ENCODE measurements at places on chromosomes 6 and 20.

GRCh38 chr6:21189759-21190158 is 403.8 kb upstream of the SOX4 start:
- no peak for DNase-seq

- no peak for DNase-seq
These were observed 188.7 kb downstream of the CDC5L start for GRCh38 chr6:44576132-44576631.

GRCh38 chr6:79631693-79632172 is 604 bp downstream of the SH3BGRL2 start:
- no peak for DNase-seq

DNA sequence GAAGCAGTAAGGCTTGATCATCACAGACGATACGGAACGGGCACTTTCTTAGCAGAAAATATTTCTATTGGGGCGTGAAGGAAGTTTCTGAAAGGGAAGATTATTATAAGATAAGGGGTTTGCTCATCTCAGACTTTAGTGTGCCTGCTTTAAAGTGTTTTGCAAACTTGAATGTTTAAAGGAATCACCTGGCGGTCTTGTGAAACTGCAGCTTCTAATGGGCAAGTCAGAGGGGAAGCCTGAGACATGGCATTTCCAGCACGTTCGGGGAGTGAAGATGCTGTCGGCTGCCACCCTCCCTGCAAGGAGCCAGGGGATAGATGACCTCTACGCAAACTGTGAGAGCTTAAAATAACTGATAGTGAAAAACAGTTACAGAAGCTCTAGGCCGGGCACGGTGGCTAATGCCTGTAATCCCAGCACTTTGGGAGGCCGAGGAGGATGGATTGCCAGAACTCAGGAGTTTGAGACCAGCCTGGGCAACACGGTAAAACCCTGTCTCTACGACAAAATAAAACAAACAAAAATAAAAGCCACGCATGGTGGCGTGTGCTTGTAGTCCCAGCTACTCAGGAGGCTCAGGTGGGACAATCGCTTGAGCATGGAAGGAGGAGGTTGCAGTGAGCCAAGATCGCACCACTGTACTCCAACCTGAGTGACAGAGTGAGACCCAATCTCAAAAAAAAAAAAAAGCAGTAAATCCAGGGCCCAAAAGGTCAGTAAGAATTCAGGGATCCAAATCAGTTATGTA is 2.3 kb upstream of the KIF16B start:
- DNase-seq: no peak

DNA sequence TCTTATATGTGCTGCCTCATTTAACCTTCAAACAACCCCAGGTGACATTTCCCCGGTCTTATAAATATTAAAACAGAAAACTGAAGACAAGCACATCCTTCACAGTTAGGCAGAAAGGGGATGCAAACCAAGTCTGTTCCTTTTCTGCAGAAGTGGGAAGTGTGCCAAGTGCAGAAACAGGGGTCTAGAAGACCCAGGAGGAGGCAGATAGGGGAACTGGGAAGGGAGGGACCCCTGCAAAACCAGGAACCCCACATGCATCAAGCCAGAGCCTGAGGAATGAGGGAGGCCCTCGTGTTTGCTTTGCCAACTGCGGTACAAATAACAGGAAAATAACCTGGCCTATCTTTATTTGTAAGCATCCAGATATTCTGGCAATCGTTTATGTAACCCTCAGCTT is 17.0 kb upstream of the CST3 start:
- no peak for DNase-seq

GRCh38 chr6:2823104-2823850 is 18.4 kb downstream of the SERPINB1 start:
- DNase-seq: no peak

- no peak for DNase-seq
These were observed 199.0 kb upstream of the KCNG1 start for GRCh38 chr20:51221791-51222408.

GRCh38 chr6:135506270-135506997 is 8.9 kb upstream of the AHI1 start:
- DNase-seq: no peak

- DNase-seq: no peak
These were observed 55.6 kb upstream of the KIF25 start for GRCh38 chr6:167941822-167942221.

DNA sequence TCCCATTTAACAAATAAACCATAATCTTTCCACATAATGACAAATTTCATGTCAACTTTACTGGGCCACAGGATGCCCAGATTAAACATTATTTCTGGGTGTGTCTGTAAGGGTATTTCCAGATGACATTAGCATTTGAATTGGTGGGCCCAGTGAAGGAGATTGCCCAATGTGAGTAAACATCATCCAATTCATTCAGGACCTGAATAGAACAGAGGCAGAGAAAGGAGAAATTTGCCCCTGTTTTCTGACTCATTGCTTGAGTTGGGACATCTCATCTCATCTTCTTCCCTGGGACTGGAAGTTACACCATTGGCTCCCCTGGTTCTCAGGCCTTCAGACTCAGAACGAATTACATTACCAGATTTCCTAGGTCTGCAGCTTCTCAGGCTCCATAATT is 142.9 kb downstream of the TPBG start:
- DNase-seq: no peak

DNA sequence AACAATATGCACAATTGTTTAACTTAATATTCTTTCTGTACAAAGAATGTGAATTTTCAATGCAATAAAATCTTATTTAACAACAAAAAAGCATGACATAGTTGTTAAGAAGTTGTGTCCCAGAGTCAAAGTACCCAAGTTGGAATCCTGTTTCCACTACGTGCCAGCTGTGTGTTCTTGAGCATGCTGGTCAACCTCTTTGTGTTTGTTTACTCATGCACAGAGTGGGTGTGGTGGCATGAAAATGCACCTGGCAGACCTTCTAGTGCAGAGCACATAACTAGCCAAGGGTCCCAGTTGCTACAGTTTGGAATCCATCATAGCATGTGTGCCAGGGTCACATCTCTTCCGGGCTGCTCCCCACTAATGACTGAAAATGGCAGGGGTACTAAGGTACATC is 24.7 kb upstream of the MOCS1 start:
- DNase-seq: no peak

DNA sequence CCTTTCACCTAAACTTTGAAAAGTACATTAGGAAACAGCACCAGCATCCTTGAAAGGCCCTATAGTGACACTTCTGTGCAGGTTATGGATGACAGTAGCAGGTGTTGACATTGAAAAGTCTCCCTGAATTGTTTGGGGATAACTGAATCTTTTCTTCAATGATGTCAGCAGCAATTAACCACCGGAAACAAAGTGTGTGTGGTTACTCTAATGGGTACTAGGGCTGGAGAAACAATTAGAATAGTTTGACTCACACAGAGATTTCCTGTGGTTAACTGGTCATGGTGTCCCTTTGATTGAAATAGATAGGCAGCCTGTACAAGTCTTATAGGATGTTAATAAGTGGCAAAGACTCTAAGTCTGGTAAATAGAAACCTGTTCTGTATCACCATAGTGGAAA is 189.1 kb downstream of the TBX18 start:
- no peak for DNase-seq

GRCh38 chr6:153126218-153126617 is 4.9 kb downstream of the RGS17 start:
- no peak for DNase-seq

GRCh38 chr6:139250296-139251044 is 41.3 kb downstream of the TXLNB start:
- DNase-seq: peak; percentile 27

GRCh38 chr6:120935908-120936307 is 398.4 kb downstream of the TBC1D32 start:
- no peak for DNase-seq

GRCh38 chr6:16712931-16713484 is 48.3 kb downstream of the ATXN1 start:
- DNase-seq: no peak
